Fibroblast of skin of left biceps (primary cell): ENCODE measurements at places on chromosomes 5 and 9.

DNA sequence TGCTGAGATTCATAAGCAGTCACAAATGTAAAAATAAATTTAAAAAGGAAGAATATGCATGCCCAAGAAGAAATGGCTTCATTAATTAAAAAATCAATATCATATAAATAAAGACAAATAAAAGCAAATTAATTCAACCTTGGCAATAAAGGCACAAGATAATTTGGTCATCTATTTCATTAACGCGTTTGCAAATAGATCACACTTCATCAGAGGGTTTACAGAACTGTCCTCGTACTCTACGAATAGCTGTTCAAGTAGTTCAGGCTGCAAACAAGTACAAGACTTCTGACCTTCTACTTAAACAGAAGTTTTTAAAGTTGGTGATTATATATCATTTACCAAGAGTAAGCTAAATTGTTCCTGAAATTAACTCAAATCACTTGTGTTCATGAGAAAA, 775.3 kb upstream of the DMAC1 start:
- DNase-seq = no peak

DNA sequence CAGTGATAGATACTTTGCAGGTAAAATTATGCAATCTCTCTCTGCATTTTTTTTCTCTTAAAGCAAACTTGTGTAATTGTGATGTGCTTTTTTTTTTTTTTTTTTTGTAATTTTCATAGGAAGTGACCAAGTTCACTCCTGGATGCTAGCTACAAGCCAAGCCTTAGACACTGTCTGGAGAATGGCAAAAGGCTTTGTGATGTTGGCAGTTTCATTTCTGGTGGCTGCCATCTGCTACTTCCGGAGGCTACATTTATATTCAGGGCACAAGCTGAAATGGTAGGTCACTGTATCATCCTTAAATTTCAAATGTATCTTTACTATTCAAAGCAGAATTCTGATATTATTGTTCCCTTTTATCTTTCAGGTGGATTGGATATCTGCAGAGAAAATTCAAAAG, 19.3 kb downstream of the OTULINL start:
- DNase-seq = no peak

DNA sequence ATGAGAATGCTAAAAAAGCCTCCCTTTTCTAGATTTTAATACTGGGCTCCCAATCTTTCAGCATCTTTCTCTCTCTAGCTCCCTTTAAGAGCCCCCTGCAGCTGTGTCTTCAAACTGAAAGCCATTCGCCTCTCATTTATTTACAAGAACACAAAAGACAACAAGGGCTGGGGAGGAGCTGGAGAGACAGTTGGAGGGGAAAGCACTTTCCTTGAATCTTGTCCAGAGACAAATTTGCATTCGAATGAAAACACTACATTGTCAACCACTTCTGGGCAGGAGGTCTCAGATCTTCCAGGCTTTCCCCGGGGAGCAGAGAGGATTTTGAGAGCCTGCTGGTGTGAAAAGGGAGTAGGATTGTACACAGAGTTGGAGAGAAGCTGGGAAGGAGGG, 518.3 kb downstream of the CTNND2 start:
- no peak for DNase-seq

GRCh38 chr9:117293206-117294114, 121.4 kb downstream of the ASTN2 start:
- no peak for DNase-seq

GRCh38 chr5:57302643-57303042, 128.8 kb downstream of the GPBP1 start:
- DNase-seq = no peak

- no peak for DNase-seq
These were observed 12.2 kb downstream of the ERGIC1 start for GRCh38 chr5:172846249-172846648.

DNA sequence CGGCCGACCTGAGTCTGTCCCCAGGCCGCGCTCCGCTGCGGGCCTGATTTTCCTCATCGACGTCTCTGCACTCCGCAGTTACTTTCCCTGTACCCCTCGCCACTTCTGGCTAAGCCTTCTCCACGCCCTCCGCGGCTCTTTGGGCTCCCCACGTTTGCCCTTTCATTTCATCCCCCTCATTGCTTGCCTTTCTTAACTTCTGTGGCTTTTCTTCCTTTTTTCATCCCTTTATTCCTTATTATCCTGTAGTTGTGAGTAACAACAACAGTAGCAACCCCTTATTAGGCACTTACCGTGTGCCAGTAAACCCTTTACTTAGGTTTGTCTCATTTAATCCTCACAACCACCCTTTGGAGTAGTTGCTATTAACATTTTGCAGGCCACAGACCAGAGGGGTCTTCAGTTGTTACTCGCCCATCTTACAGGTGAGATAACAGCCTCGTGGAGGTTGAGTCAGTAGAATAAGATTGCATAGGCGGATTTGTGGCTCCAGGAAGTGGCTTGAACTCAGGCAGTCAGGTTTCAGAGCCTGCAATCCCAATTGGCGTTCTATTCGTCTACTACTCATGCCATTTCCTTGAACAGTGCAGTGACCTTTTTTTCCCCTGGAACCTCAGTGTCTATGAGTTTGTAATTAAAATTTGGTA, 724 bp downstream of the TCERG1 start:
- DNase-seq = no peak

DNA sequence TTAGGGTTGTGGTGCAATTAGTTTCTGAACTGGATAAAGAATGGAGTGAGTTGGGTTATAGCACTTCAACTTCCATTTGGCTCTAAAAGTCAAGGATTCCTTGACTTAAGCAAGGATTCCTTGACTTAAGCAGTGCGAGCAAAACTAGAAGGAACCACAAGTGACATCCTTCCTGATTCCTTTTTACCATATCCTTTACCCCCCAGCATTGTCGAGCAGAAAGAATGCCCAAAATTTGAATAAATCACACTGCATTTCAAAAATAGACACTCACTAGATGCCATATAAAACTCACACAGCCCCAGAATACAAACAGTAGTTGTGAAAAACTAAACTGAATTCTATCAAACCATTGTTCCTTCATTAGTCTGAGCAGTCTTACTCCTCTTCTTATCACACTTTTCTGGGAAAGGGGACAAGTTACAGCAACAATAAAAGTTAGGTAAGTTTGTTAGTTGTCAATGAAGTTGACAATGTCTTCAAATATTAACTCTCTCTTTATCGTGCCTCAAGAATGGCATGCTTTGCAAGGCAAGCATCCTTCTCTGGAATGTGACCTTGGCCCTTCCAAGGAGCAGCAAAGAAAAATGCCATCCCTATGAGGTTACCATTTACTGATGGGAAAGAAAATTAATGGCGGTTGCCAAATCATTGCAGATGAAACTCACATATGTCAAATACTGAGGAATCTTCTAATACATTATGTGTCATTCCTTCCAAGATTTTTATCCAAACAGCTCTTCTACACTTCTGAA, 273.3 kb upstream of the ANKRD55 start:
- peak; percentile 23 for DNase-seq

DNA sequence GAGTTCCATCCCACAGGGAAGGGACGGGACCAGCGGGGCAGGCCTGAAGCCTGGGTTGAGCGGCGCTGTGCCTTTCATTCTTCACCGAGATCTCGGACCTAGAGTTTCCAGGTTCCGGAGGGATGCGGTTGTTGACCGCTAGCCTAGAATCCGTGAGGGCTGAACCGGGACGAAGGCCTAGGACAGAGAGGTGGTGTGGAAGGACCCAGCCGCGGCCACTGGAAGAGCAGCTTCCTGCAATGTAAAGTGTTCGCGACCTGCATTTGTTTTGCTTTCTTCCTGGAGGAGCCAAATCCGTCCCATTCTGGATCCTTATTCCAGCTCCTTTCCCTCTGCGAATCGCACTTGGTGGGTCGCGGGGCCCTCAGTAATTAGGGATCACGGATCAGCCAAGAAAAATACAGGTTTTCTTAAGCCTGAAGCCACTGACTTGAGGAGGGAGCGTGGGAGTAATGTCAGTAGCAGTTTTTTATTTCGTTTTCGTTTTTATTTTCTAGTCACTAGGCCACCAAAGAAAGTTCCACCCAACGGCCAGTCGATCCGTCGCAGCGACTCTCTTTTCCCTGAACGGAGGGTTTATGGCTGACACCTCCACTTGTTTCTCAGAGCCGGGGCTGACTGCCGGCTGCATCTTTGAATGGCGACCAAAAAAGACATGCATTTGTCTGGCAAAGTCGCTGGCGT, 48.6 kb downstream of the ANXA2R start:
- no peak for DNase-seq

DNA sequence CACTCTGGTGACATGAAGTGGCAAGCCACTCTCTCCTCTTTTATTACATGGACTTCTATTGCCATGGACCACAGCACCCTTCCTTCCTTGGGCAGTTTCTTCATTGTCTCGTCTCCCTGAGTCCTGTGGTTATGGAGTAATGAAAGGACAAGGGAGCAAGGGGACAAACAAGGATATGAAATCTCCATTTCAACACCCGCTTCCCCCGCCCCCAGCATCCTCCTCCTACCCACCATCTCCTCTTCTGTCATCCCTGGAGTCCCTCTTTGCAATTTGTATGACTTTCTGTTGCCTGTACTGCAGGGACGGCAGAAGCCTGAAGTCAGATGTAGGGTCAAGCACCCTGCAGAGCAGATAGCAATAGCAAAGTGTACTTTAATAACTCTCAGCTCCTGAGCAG, 300.7 kb upstream of the CLINT1 start:
- DNase-seq = no peak

- no peak for DNase-seq
These were observed 16.0 kb downstream of the SLC36A1 start for GRCh38 chr5:151463137-151464029.

DNA sequence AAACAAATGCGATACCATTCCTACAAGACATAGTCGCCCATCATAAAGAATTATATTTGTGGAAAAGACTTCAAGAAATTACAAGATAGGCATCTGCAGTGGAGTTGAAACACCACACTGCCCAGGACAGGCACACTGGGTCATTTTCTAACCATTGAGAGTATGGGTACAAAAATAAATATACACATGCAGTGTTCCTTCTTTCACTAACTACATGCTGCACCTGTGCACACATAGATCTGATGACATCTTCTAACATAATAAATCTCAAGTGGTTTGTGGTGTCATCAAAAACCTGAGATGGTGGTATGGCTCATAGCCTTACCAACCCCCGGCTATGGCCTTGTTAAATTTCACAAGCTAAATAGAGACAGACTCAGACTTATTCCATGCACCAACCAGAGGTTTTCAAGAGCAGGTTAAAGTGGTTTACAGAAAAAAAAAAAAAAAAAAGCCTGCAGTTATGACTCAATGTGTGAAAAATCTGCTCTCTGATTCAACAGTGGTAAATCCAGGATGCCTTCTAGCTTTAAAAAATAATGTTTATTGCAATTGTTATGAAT, 12.4 kb upstream of the NFIB start:
- no peak for DNase-seq
